ENCODE measurements at places on chromosomes 6 and 20. TPM values are rescaled to one million over a fixed set of nuclear protein-coding genes. Genes with fewer than 3 reads are reported as not detected.

GRCh38 chr6:17280138-17280537, 1.0 kb upstream of the RBM24 start:
- H3K27ac ChIP-seq = peak overlapping the region; percentile 59
- H3K4me3 ChIP-seq = peak overlapping the region; percentile 79
- peaks cover 32% of the 10 kb centered on the region for H3K4me1 ChIP-seq
- no peak for DNase-seq
- H3K27me3 ChIP-seq = no peaks in the 10 kb centered on the region

DNA sequence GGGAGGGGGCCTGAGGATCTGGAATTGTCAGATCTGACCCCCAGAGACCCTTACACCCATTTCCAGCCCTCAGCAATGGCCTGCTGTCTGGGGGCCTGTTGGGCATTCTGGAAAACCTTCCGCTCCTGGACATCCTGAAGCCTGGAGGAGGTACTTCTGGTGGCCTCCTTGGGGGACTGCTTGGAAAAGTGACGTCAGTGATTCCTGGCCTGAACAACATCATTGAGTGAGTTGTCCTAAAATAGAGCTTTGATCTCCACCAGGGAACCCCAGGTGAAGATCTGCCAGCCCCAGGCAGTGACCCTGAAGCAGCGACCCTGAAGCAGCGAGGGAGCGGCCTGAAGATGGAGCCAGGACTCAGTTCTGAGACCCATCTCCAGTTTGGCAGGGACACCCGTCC, 2.2 kb downstream of the BPIFA1 start:
- no peaks in the 10 kb centered on the region for H3K36me3 ChIP-seq
- no peak for DNase-seq
- H3K27ac ChIP-seq = no peak overlapping the region

DNA sequence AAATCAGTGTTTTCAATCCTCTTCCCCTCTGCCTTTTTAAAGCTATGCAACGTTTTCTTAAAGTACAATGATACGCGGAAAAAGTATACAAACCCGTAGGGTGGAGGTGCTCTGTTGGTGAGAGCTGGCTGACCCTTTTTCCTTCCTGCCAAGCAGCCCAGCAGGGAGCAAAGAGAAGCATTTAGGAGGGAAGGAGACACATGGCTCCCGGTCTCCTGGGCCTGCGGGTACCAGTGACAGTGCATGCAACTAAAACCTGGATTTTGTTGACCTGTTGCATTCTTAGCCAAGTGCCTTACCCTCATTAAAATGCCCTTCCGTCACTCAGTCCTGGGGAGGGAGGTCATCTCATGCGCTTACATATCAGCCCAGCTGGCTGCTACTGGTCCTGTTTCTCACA, 87.2 kb downstream of the SLX4IP start:
- H3K27ac ChIP-seq = no peak overlapping the region
- no peak overlapping the region for H3K4me3 ChIP-seq
- H3K4me1 ChIP-seq = peaks cover 43% of the 10 kb centered on the region
- H3K27me3 ChIP-seq = no peaks in the 10 kb centered on the region

RWDD1 gene
- total RNA-seq = 42.1 TPM

Data from astrocyte (in vitro differentiated cells and primary cell).